ENCODE measurements at places on chromosomes 2 and 18.

DNA sequence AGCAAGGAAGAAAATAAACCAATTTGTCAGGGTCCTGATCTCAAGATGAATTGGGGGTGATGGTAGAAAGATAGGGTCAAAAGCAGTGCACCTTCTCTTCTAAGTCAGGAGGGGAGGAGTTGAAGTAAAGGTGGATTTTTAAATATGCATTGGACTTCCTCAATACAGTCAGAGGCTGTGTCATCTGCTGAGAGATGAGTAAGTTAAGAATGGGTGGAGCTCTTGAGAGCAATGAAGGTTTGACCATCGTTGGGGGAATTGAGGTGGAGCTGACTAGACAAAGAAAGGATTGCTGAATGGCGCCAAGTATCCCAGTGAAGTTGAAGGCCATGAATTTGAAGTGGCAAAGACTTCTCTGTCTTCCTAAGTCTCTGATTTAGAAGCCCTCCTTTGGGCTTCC is 18.4 kb upstream of the CPO start:
- DNase-seq, result no peak

GRCh38 chr2:239399921-239400595 is 762 bp downstream of the HDAC4 start:
- peak; percentile 19 for DNase-seq

DNA sequence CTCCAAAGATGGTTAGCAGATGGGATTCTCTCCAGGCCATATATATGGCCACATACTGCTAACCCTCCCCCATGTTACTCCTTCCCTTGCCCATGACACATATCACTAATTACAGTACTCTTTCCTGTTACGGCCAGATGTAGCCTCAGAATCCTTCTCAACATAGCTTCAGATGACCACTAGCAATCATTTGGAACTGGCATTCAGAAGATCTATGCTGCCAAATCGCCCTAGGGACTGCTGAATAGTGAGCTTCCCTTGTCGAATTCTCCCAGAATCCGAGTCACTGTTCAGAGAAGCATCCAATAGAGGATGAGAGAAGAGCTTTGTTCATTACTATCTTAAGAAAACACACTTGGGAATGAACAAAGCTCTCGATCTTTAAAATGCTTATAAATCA is 121.2 kb upstream of the TANK start:
- DNase-seq, result no peak

GRCh38 chr18:35455926-35456763 is 41.6 kb downstream of the INO80C start:
- no peak for DNase-seq

- no peak for DNase-seq
Measured at GRCh38 chr2:118925476-118925875, 16.5 kb upstream of the MARCO start.

- DNase-seq, result no peak
Measured at GRCh38 chr2:239053801-239054503, 206.1 kb downstream of the TWIST2 start.

DNA sequence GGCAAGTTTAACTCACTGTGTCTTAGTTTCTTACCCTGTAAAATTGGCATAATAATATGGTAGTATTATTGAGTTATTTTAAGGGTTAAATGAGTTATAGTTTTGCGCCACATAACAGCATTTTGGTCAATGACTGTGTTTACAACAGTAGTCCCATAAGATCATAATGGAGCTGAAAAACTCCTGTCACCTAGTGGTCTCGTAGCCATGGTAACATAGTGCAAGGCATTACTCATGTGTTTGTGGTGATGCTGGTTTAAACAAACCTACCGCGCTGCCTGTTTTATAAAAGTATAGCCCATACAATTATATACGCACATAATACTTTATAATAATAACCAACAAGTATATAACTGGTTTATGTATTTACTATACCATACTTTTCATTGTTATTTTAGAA is 15.8 kb downstream of the UNC80 start:
- no peak for DNase-seq

DNA sequence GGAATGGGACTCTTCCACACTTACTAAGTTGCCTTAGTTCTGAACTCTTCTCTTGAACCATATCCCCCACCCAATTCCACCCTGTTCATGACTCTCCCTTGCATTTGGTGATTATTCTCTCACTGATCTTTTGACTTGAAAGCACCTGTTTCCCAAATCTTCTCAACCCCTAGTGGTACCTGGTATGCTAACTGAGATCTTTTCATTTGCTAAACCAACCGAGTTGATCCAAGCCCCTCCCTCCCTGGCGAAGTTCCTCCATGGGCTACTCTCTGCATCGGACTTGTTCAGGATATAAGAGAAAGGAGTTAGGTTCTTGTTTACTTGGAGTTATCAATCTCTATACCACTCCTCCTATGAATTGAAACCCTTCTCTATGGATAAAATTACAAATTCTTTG is 593.5 kb downstream of the BCL11A start:
- DNase-seq, result no peak

DNA sequence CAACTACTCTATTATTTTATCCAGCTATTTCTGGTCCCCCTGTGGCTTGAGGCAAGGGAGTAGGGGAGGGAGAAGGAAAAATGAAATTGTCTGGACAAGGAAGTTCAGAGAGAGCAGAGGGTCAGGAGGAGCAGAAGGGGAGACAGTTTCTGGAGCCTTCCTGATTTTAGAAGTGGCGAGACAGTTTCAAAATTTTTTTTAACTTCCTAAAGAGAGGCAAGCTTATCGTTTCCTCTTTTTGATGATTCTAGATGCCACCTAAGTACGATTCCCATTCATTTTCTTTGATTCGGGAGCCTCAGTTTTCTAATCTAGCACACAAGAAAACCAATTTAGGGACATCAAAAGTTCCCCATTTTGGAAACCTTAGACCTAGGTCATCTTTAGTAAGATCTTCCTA is 96.9 kb upstream of the B3GNT2 start:
- DNase-seq, result no peak
